NCI-H1092 (cell line): ENCODE measurements at places on chromosomes 3 and 15.

DNA sequence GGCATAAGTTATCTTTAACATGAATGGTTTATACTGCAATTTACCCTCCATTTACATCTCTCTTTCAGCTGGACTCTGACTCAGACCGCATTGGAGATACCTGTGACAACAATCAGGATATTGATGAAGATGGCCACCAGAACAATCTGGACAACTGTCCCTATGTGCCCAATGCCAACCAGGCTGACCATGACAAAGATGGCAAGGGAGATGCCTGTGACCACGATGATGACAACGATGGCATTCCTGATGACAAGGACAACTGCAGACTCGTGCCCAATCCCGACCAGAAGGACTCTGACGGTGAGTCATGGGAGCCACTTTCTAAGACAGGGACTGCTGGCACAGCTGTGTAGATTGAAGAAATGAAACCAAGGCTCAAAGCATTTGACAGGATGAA is 11.6 kb downstream of the THBS1 start:
- DNase-seq, result no peak

- no peak for DNase-seq
These were observed 222.9 kb downstream of the WDR72 start for GRCh38 chr15:53536479-53537120.

DNA sequence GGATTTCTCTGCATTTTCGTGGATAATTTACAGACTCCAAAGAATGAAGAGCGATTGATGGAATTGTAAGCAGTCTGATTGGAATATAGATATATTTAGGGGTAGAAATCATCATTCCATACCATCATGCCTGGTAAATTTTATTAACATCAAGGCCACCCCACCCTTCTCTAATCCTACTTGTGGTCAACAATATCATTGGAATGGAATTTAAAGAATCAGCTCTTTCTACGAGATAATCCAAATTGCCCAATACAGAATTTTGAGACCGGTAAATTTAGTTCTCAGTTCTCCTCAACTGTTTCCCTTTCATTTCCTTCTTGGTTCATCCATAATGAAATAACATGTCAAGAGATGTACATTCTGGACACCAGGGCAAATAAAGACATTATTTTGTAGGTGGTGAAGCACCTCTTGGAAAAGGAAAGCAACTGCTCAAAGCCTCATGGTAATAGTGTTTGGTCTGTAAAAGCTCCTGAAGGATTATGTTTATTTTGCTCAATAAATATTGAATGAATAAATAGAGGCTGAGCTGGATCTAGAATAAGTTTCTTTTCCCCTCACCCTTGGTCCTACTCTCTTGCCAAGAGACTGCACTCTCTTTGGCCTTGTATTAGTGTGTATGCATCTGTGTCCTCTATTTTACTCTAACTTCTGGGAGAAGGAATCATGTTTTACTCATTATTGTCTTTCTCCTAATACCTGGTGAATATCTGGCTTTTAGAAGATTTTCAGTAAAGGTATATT is 133.7 kb upstream of the BCL6 start:
- no peak for DNase-seq

DNA sequence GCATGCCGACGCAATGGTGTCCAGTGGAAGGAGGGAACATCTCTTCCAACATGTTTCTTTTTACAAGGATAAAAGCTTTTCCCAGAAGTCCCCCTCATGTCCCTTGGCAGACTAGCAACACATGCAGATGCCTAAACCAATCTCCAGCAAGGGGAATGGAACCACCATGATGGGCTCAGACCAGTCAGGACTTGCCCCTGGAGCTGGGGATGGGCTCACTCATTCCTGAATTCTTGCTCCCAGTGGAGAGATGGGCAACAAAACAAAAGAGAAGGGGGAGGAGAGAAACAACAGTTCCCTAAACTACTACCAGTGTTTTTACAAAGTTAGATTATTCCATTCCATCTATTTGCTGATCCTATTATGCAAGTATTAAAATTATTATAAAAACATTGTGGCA is 76.8 kb upstream of the OXTR start:
- DNase-seq, result no peak

DNA sequence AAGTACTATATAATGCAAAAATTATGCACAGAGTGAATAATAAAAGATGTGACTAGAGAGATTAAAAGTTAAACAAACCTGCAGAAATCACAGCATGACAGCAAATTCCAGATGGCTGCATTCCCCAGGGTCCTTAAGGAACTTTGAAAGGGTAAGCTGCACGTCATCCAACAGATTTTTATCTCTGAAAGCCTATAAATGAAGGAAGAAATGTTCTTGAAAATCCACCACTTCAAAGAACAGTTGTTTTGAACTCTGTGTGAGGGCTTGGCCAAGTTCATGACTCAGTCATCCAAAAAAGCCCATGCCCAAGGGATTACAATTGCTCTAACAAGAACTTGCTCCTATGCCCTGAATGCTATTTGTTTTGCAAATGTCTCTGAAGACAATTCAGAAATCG is 603.6 kb downstream of the PLOD2 start:
- DNase-seq, result no peak

DNA sequence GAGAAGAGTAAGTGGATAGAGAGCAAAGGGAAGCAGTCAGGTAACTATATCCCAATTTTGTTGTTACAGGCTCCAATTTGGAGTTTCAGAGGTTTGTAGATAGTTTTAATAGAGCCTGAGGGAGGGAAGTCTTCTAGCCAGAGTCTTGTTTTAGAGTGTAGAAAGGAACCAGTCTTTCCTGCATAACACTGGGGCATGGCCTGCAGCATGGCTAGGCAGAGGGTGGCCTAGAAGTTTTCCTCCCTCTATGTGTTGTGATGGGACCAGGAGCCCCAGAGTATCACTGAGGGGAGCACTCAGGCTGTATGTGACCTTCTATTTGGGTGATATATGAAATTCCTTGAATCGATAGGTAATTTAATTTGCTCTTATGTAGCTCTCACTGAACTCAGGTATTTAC is 22.5 kb upstream of the GABRR3 start:
- DNase-seq, result no peak

DNA sequence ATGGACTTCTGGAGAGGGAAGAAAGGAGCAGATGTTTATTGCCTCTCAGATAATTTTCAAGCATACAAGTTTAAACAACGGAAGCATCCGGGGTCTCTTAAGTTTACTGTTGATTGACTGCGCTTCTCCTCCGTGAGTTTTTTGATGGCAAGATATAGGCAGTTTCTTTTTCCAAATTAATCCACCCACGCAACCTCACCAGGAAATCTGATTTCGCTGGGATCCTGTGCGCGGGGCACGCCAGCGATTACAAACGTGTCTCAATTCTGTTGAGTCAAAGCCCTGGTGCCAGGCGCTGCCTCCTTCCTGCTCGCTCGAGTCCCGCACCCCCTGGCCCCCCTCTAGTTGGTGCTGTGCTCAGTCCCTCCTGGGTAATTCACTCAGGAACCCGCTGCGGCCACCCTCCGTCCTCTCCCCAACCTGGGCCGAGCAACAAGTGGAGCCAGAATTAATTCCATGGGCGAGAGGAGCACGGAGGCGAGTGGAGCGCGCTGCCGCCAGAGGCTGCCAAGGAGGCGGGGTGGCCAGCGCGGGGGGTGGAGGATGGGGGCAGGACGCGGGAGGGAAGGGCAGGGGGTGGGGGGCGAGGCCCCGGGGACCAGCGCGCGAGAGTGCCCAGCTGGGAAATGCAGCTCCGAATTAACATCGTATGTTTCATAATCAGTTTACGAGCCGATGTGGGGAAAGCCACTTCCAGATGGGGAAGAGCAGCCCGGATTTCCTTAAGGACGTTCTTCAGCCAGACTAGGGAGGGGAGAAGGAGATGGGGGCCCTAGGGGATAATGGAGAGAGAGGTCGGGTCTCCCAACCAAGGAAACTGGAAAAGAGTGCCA is 6.0 kb downstream of the WNT5A start:
- DNase-seq, result no peak

GRCh38 chr15:98671060-98672008 is 23.0 kb downstream of the IGF1R start:
- no peak for DNase-seq

DNA sequence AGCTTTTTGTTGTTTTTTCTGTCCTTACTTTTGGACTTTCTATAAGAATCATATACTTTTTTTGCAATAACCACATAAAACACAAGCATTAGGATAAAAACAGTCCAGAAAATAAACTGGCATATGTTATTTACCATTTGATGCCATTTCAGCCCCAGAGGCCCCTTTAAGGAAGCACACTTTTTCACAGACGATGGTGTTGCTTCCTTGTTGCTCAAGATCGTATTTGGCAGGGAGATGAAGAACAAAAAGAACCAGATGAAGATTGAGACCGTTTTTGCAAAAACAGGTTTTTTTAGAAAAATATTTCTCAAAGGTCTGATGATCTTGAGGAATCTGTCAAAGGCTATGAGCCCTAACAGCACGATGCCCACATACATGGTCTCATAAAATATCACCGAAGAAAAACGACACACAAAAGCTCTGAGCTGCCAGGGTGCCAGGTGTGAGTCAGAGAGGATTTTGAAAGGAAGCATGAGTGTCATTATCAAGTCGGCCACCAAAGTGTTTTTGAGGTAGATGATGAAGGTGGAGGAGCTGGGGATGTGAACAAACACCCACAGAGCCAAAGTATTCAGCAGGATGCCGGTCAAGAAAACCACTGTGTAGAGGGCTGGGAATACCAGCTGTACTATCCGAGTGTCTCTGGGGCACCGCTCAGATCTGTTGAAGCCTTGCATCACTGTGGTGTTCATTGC is 902 bp downstream of the P2RY13 start:
- DNase-seq, result no peak

DNA sequence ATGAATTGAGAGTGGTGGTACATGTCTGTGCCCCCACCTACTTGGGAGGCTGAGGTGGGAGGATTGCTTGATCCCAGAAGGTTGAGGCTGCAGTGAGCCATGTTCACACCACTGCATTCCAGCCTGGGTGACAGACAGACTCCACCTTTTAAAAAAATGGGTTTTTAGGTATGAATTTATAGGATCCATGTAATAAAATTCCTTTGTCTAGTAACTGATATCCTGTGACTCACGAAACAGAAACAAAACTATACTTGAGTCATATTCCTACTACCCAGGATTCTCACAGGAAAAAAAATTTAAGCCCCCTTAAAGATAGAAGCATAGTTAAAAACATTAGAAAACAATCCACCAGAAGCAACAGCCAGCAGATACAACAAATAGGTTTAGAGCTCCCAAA is 10.0 kb upstream of the CRTC3 start:
- DNase-seq, result no peak

GRCh38 chr15:66573348-66573718 is 7.5 kb upstream of the LCTL start:
- no peak for DNase-seq
